ENCODE measurements at places on chromosomes 13 and 19.

DNA sequence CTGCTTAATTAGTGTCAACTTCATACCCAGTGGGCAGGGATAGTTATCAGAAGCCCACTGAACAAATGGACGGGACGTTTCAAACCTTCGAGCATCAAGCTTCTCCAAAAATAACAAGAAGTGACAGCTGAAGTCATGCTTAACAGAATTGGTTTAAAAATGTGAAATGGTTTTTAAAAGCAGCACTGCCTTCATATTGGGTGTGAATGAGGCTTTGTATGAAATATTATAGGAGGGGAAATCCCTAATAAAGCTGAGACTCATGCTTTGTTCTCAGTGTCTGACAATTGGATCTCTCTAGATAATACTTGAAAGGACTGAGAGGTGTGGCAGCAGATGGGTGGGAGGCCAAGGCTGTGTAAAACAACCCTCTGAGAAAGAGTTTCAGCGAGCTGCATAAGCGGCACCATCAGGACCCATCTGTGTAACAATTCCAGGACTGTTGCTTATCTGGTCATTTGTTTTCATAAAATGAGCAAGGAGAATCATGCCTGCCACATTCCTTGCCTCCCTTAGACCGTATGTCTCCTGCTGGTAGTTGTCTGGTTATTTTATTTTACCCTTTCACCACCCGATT, 667.7 kb downstream of the DIAPH3 start:
- no peak for ATAC-seq

- ATAC-seq, result no peak
These were observed 799.1 kb downstream of the DIAPH3 start for GRCh38 chr13:59364641-59365085.

- ATAC-seq, result no peak
These were observed 21.3 kb upstream of the OR1M1 start for GRCh38 chr19:9065457-9066014.

DNA sequence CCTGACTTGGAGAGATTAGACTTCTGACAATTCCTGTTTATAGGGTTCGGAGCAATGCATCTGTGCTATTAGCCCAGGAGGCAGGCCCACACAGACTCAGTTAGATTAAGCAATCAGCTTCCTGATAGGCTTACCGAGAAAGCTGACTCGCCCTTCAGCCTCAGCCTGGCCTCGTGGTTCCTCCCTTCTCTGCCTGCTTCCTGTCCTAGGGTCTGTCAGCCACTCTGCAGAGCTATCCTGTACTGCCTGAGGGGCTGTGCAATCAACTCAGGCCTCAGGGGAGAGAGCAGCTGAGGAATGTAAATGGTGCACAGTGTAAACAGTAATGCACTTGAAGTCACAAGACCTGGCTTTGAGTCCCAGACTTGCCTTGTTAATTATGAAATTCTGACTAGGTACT, 30.7 kb downstream of the HTR2A start:
- no peak for ATAC-seq

GRCh38 chr13:112686987-112687386, 2.9 kb upstream of the ATP11A start:
- no peak for ATAC-seq

- no peak for ATAC-seq
These were observed 261.7 kb downstream of the MTUS2 start for GRCh38 chr13:29081697-29082440.

DNA sequence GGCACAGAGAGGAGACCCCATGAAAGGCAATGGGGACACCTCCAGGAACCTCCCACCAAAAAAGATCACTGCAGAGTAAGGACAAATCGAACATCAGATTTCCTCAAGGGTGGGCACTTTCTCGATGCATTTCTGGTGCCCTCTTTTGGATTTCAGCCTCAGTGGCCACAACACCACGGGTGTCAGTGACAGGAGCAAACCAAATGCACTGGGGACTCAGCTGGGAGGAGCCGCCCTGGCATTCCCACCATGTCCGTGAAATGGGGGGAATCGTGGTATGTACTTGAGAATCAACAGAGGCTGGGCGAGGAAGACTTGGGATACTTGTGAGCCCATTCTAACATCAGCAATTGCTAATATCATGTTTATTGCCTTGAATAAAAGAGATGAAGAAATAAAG, 16.3 kb downstream of the FAM187B start:
- no peak for ATAC-seq

DNA sequence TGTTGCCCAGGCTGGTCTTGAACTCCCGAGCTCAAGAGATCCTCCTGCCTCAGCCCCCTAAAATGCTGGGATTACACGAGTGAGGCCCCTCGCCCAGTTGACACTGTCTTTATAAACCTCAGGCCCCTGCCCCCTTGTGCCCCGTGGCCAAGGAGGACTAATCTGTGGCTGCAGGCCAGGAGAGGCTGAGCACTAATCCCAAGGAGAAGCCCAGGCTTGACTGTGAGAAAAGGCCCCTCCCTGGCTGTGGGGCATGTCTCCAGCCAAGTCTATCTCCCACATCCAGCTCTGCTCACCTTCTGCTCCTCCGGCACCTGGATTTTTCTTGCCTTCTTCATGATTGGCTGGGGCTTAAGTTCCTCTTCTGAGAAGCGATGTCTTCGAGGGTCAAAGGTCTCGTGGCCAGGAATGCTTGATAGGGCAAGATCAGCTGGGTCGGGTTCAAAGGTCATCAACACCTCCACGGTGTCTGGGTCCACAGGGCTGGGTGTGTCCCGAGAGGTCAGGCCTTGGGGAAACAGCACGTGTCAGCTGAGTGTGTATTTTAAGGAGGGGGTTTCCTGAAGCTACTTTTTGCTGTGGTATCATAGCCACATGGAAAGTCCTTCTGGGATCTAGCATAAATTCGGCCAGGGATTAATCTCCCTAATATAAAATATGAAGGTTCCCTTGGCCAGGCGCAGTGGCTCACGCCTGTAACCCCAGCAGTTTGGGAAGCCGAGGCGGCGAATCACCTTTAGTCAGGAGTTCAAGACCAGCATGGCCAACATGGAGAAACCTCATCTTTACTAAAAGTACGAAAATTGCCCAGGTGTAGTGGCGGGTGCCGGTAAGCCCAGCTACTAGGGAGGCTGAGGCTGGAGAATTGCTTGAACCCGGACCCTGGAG, 3.8 kb downstream of the DBP start:
- ATAC-seq, result no peak

DNA sequence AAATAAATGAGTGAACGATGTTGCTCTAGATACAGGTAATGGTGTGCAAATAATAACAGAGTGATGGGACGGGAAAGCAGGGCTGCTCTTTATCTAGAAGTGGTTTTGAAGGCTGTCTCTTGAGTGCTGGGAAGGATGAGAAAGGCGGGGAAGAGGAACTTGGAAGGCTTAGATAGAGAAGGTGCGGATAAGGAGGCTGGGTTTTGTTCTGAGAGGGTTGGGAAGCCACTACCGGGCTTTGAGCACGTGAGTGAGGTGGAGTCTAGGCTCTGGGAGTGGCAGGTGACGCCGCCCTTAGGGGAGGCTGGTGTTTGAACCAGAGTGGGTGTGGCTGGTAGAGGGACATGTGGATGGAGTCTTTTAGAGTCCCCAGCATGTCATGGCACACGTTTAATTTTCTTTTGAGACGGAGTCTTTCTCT, 811 bp downstream of the ARMC6 start:
- ATAC-seq, result peak; percentile 70

- ATAC-seq, result no peak
These were observed 11.6 kb upstream of the PGLS start for GRCh38 chr19:17499648-17500446.

- ATAC-seq, result peak; percentile 84
These were observed 116.2 kb downstream of the TBC1D4 start for GRCh38 chr13:75365724-75366173.

GRCh38 chr13:101139081-101139480, 277.2 kb downstream of the NALCN start:
- no peak for ATAC-seq

DNA sequence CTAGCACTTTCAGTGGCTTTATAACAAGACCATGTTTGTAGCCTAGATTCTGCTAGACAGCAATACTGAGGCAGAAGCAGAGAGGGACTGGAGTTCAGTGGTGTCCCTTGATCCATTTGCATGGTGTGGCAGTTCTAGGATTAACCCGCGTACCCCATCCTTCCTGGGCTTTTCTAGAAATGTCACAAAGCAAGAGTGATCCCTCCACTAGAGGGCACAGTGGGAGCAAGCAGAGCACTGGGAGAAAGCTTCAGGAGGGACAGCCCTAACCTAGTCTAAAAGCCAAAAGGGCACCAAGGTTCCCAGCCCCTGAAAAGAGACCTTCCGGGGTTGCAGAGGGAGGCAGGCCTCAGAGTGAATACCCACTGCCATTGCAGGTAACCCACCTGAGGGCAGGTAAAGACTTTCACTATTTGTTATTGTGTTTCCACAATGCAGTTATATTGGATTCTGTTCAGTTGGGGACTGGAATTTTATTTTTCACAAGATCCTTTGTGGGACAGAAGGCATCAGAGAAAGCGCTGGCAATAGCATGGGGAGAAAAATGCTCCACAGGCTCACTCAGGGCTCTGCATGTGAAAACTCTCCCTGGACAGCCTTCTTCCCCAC, 170.6 kb downstream of the FLT1 start:
- ATAC-seq, result peak; percentile 69

GRCh38 chr19:42154471-42155323, 22.5 kb upstream of the POU2F2 start:
- ATAC-seq, result peak; percentile 80

- no peak for ATAC-seq
These were observed 7.8 kb downstream of the ISOC2 start for GRCh38 chr19:55453511-55454260.

- ATAC-seq, result no peak
These were observed 35.3 kb upstream of the NPAS1 start for GRCh38 chr19:46984077-46985010.

GRCh38 chr19:45515807-45516401, 8.6 kb downstream of the VASP start:
- ATAC-seq, result peak; percentile 19

DNA sequence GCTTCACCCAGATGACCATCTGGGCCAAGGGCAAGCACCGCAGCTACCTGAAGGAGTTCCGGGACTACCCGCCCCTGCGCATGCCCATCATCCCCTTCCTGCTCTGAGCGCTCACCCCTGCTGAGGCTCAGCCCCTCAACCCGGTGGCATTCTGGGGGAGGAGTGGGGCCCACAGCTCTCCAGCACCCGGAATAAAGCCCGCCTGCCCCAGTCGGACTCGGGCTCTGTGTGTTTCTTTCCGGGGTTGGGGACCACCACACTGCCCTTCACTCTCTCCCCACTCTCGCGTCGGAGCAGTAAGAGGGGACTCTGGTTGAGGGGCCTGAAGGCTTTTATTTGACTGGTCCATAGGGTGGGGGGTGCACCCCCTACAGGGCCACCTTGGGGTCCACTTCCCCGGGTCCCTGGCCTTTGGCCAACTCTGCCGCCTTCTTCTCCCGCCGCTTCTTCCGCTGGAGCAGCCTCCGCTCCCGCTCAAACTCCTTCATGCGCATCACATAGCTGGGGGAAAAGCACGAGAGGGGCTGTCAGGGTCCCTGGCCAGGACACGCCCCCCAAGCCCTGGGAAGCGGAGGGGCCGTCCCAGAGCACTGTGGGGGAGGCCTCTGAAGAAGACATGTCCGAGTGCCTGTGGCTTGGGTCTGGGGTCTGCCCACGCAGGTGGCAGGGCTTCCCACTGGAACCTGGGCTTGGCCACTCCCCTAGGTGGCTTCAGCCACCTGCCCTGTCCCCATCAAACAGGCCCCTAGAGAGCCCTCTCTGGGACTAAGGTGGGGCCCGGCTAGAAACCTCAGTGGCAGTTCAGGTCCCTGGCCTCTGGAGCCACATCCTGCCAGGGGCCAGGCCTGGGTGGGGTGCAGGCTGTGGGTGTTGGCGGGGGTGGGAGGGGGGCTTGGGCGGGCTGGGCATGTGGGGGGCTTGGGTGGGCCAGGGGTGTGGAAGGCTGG, 5.8 kb downstream of the NDUFB7 start:
- ATAC-seq, result no peak

- no peak for ATAC-seq
These were observed 4.9 kb upstream of the KLK15 start for GRCh38 chr19:50838239-50838638.

DNA sequence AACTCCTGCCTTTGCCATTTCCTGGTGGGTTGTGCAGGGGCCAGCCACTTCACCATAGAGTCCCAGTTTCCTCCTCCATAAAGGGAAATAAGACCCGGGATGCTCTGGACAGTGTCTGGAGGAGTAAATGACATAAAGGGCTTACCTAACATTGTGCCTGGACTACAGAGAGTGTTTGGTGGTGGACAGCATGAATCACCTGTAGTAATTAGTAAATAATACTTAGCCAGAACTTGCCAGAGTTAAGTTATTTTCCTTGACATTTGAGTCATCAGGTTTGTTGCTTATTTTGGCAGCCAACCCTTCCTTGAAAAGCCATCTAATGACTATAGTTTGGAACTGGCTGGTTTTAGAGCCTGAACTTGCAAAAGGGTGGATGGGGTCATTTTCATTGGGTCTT, 159.2 kb downstream of the SLC7A1 start:
- ATAC-seq, result no peak

Measured in stimulated activated memory B cell treated with anti-CD40 and anti-IgM and Interleukin-4, amounts not matched to agents 10 μg/mL and 1 μg/mL and 100 μg/mL, for 72 hours (primary cell).